ENCODE measurements at places on chromosomes 3 and 15.

DNA sequence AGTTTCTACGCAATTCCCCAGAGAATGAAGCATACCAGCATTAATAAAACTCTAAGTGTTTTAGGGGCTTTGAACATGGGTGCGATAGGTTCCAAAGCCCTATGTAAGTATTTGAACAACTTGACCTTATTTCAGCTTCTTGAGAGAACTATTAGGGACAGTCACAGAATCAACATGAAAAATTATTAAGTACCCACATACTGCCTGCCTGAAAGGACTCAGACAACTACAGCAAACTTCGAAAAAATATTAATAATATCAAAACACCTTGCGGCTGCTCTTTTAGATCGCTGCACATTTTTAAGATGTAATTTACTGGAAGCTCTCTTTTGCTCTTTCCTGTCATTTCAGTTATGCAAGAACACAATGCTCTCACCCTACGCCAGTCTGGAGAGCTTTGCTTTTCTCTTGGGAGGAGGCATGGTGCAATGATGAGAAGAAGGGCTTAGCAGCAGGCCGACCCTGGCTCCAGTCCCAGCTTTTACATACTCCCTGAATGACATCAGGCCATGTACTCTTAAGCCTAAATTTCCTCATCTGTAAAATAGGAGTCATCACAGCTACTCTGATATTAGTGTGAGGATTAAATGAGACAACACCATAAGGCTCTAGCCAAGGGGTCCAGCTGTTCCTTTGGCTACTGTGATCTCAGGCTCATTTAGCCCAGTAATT is 640.7 kb downstream of the FHIT start:
- DNase-seq: no peak

DNA sequence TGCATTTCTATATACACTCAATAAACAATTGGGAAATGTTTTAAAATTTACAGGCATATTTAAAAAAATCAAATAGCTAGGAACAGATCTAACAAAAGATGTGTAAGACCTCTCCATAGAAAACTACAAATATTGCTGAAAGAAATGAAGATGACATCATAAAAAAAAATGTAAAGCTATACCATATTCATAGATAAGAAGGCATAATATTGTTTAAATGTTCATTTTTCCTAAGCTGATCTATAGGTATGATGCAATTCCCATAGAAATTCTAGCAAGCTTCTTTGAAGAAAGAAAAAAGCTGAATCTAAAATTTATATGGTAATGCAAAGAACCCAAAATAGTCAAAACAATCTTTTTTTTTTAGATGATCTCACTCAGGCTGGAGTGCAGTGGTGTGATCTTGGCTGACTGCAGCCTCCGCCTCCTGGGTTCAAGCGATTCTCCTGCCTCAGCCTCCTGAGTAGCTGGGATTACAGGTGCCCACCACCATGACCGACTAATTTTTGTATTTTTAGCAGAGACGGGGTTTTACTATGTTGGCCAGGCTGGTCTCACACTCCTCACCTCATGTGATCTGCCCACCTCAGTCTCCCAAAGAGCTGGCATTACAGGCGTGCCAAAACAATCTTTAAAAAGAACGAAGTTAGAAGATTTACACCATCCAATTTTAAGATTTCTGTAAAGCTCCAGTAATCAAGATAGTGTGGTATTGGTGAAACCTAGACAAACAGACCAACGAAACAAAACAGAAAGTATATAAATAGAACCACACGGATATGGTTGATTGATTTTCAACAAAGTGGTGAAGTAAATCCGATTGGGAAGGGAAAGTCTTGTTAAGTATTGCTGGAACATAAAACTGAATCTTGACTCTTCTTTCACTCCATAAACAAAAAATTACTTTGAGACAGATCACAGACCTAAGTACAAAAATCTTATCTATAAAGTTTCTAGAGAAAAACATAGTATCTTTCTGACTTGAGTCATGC is 6.3 kb upstream of the BHLHE40 start:
- DNase-seq: no peak

- no peak for DNase-seq
Observed at GRCh38 chr15:51672913-51673857, 8.1 kb upstream of the SCG3 start.

GRCh38 chr15:51030649-51031316 is 63.9 kb downstream of the TNFAIP8L3 start:
- DNase-seq: no peak
